DMS153 (cell line): ENCODE measurements at places on chromosomes 16 and 17.
A peak's percentile ranks its signal among the peaks of the same experiment; 100 is the strongest.

- DNase-seq = no peak
Measured at GRCh38 chr16:50213939-50214519, 52.3 kb upstream of the ADCY7 start.

- DNase-seq = no peak
Measured at GRCh38 chr17:55870044-55870443, 119.2 kb downstream of the PCTP start.

GRCh38 chr16:50578137-50578536, 29.9 kb downstream of the NKD1 start:
- no peak for DNase-seq

DNA sequence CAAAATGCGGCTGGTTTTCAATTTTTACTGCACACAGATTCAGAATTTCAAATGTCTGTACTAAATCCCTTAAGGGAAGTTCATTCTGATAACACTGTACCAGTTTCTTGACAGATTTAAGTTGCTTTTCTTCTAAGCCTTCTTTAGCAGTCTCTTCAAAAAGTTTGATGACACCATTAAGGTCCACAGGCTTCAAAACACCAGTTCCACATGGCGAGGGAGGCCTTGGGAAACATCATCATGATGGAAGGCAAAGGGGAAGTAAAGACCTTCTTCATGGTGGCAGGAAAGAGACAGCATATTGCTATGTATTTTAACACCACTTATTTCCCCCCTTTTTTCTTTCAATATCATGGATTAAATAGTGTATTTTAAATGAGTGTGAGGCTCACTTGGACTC, 24.5 kb downstream of the NLRC5 start:
- DNase-seq = no peak

GRCh38 chr17:8120520-8121406, 2.4 kb upstream of the ALOXE3 start:
- DNase-seq = peak; percentile 30

- no peak for DNase-seq
Measured at GRCh38 chr16:49828533-49829267, 27.2 kb downstream of the ZNF423 start.

DNA sequence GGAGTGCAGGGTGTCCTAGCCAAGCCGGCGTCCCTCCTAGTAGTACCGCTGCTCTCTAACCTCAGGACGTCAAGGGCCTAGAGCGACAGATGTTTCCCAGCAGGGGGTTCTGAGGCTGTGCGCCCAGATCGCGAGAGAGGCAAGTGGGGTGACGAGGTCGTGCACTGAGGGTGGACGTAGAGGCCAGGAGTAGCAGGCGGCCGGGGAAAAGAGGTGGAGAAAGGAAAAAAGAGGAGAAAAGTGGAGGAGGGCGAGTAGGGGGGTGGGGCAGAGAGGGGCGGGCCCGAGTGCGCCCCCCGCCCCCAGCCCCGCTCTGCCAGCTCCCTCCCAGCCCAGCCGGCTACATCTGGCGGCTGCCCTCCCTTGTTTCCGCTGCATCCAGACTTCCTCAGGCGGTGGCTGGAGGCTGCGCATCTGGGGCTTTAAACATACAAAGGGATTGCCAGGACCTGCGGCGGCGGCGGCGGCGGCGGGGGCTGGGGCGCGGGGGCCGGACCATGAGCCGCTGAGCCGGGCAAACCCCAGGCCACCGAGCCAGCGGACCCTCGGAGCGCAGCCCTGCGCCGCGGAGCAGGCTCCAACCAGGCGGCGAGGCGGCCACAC, at the start of gene MMP2:
Gene MMP2, plus strand, starts transcription at position 372 of the 603 bp plus-strand sequence. CDS start 282 bp downstream, outside the sequence.
- peak; percentile 13 for DNase-seq

- DNase-seq = no peak
Measured at GRCh38 chr17:45077643-45078042, 16.5 kb downstream of the NMT1 start.
